Stimulated activated CD4-positive, alpha-beta T cell treated with anti-CD3 and anti-CD28 coated beads, Interleukin-2, amount 100 ng/mL, for 24 hours (primary cell): ENCODE measurements at places on chromosomes 4 and X.

DNA sequence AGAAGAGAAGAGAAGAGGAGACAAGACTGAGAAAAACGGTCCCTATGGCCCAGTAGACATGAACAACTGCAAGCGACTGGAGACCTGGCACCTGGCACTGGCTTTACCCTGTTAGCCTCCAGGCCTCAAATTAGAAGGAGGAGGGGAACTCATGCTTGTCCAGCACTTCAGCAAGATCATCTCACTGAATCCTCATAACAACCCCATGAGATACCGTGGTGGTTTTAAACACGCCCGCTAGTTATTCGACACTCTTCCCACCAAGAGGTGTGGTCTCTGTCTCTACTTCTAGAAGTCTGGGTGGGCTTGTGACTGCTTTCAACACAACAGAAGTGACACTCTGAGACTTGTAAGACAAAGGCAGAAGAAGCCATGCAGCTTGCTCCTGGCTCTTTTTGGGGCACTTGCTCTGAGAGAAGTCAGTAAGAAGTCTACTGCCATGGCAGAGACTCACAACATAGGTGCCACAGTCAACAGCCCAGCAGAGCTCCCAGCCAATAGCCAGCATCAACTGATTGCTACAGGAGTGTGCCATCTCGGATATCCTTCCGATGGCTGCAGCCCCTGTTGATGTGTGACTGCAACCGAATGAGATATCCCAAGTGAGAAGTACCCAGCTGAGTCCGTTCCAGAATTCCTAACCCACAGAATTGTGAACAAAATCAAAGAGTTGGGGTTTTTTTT is 34.0 kb upstream of the BCOR start:
- no peak for DNase-seq

DNA sequence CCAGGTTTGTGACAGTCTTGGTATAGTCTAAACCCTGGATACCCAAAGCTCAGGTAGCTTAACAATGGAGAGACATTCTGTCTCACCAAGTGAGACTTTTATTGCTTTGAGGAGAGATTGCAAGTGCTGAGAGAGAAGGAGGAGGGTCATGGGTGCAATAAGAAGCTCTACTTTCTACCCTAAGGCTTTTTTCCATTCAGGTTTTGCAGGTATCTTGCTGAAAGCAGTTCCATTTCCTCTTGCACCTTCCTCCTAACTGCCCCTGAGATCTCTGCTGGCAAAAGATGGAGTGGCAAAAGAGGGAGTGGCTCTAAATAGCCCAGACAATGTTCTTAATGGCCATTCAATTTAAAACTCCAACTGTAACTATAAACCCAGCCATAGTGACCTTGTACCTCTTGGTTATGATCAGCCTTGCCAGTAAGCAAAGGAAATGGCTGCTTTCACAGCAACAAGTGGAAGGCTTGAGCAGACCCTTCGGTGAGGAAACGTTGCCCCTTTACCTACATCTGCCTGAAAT is 105.6 kb upstream of the CPEB2 start:
- no peak for DNase-seq

DNA sequence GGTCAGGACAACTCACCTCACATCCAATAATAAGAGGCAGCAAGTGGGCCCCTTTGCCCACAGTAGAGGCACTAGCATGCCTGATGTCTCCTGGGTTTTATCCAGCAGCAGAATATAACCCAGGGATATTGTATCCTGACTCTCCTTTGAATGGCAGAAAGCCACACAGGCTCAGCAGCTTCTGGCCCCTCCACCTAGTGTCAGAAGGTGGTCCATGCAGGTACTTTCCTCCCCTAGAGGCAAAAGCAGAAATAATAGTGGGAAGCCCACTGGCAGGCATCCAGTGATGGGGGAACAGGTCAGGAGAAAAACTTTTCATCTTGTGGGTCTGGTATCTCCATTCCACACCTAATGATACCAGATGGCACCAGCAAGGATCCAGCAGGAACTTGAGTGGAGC is 75.5 kb upstream of the IRS4 start:
- DNase-seq = no peak

DNA sequence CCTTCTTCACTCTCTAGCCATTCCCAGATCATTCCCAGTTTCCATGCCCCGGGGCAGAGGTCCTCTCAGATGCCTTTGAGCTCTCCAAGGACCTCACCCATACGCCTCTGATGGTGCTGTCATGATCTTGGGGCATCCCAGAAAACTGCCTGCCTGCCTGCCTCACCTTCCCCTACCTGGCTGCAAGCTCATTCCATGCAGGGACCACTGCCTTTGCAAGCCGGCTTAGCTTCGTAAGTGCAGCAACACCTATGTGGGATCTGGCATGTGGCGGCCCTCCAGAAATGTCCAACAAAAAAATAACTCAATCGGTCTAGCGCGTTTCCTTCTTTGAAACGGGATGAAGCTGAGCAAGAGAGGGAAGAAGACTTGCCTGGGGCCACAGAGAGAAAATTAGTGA is 53.0 kb downstream of the C4orf50 start:
- DNase-seq = no peak

DNA sequence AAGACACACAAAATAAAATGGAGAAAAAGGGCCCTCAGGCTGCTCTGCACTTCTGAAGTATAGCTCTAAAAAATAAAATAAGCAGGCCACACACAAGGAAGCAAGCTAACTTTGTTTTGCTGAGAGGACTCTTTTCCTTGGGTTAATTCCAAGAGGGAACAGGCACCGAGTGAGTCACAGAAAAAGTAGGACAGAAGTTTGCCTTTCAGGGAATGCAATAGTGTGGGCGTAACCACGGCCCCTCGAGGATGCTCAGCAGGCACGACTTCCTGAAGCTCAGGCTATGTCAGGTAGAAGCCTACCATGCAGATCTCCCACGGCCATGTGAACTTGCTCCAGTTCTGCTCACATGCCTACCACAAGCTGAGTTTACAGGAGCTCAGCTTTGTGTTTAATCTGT is 22.1 kb downstream of the PPP1R2C start:
- no peak for DNase-seq

GRCh38 chr4:2182994-2183393 is 58.9 kb downstream of the HAUS3 start:
- no peak for DNase-seq

- no peak for DNase-seq
Measured at GRCh38 chr4:130183096-130183495, 1087.1 kb downstream of the C4orf33 start.

DNA sequence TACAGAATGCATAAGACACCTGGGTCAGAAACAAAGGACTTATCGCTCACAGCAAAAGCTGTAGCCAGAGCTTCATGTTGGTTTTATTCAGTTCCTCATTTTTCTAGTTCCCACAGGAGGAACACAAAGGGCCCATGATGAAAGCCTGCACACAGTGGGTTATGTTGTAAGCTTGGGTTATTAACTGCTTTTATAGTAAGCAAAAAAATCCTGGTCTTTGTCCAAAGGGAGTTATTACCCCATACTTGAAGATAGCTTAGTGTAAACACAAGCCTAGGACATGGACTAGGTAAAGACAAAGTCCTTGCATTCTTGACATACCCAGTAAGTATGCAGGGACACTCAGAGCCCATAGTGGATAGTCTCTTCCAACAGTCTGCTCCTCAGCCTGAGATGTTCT is 11.7 kb downstream of the BBS12 start:
- DNase-seq = no peak

GRCh38 chr4:10333942-10334341 is 123.3 kb downstream of the ZNF518B start:
- no peak for DNase-seq

GRCh38 chr4:37138019-37138653 is 106.4 kb upstream of the NWD2 start:
- DNase-seq = no peak

DNA sequence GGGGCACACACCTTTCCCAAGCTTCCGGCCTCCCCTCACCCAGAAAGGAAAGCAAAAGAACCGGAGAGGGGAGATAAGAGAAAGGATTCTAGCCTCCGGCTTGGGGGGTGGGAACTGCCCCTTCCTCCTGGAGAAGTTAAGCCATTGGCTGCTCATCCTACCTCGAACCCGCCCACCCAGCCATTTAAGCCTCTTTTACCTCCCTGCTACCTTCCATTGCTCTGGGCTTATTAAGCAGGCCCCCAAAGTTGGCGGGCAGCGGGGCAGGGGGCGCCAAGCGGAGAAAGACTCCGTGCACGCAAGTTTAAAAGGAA is 2.3 kb downstream of the MAML3 start:
- peak; percentile 57 for DNase-seq

- no peak for DNase-seq
Measured at GRCh38 chr4:169658975-169659715, 38.8 kb downstream of the CLCN3 start.

DNA sequence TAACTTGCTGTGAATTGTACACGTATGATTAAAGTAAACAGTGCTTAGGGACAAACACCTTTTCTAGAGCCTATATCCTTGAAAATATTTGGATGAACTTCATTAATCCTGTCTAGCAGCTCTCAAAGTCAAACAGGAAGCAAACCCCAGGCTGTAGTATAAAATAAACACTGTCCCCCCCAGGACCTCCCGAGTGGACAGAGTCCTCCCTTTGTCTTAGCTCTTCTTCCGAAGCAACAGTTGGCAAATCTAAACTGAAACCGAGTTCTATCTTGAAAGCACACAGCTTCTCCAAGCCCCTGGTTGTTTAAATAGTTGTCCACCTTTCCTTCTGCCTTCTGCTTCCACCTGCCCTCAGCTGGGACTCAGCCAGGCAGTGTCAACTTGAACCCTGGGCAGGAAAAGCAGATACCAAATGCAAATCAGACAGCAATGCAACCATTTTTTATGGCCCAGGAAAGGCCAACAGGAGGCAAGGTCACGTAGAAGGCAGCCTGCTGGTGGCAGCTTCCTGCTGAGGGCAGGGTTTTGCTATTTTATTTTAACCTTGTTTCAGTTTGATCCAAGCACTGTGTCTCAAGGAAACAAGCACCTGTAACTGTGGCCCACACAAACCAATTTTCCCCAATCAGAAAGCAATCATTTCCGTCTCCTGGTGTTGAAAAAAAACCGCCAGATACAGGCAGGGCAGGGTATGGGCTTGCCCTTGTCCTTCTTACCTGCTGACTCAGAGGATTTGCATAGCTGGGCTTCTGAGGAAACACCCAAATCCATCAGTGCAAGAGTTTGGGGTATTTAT is 110.3 kb upstream of the KIT start:
- DNase-seq = no peak

DNA sequence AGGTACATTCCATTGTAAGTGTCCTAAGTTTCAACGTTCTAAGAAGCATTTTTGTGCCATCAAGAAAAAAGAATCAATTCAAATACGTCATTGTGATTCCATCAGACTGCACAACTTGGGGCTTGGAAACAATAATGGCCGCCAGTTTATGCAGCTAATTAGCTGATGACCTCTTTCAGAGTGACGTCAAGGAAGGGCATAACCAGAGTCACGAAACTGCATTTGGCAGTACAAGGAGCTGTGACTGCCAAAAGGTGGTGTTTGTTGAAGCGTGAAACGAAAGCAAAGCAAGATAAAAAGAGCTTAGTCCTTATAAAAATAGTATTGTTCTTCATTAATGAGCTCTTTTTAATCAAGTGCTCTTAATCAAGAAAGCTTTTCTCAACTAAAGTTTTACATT is 81.1 kb upstream of the SH3RF1 start:
- DNase-seq = no peak

GRCh38 chr4:26083987-26084386 is 170.0 kb downstream of the SMIM20 start:
- peak; percentile 33 for DNase-seq

DNA sequence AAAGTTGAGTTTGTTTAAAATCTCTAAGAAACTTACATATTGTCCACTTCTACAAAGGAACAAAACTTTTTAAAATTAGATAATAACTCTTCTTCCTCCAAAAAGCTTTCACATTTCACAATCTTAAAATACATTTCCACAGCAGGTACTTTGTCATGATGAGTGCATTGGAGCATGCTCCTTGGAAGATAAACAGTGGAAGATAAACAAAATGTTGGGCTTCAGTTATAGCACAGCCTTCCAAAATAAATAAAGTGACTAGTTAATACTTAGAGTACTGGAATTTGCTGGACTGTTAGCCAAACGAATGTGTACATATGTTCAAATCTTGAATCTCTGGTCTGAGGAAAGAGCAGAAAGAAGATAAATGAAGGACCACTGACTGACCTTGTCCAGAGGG is 54.9 kb upstream of the PDE5A start:
- no peak for DNase-seq

DNA sequence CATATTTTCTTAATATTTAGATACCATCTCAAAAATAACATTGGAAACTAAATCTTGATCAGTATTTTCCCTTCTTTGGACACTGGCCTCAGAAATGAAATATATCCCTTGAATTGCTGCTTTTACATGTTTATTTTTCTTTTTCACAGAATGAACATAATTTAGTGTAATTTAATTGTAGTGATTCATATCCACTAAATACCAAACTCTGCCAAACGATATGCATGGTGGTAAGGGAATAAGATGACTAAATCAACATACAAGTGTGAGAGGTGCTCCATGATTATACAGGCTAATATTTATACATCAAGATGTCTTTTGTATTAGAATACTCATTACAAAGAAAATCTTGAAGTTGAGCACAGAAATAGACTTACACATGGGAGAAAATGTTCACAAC is 216.8 kb upstream of the PACRGL start:
- DNase-seq = no peak
